ENCODE measurements at places on chromosomes 2 and 18. TPM values are rescaled to one million over a fixed set of nuclear protein-coding genes. Genes with fewer than 3 reads are reported as not detected.

The MC2R gene
- total RNA-seq: not detected

The BABAM2 gene
- total RNA-seq: 28.3 TPM

The ALPP gene
- not detected for total RNA-seq

The MAPRE2 gene
- total RNA-seq: 9.0 TPM

The STPG4 gene
- not detected for total RNA-seq

DNA sequence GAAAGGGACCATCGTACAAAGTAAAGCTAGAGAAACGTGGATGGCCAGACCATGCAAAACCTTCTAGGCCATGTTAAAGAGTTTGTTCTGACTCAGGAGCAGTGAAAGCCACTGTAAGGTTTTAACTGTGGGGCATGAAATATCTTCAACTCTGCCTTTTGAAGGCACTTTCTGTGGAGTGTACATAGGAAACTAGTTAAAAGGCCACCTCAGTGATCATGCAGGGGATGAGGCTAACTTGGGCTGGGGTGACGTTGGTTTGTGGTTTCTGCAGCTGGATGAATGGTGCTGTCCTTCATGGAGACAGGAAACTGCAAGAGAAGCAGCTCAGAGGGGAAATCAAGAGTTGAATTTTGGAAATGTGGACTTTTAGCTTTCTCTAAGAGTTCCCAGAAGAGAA lies 190.7 kb downstream of the CDCA7 start:
- no peak overlapping the region for H3K27ac ChIP-seq
- DNase-seq: no peak
- H3K27me3 ChIP-seq: no peaks in the 10 kb centered on the region
- H3K36me3 ChIP-seq: no peaks in the 10 kb centered on the region
- no peaks in the 10 kb centered on the region for H3K4me1 ChIP-seq

- no peaks in the 10 kb centered on the region for H3K4me1 ChIP-seq
- no peak overlapping the region for H3K4me3 ChIP-seq
- no peaks in the 10 kb centered on the region for H3K36me3 ChIP-seq
- no peaks in the 10 kb centered on the region for H3K27me3 ChIP-seq
- no peak overlapping the region for H3K27ac ChIP-seq
Measured at GRCh38 chr2:144904612-144905011, 384.7 kb upstream of the ZEB2 start.

- no peak overlapping the region for H3K27ac ChIP-seq
- H3K27me3 ChIP-seq: peaks cover 32% of the 10 kb centered on the region
- H3K36me3 ChIP-seq: no peaks in the 10 kb centered on the region
- H3K4me1 ChIP-seq: peaks cover 31% of the 10 kb centered on the region
Measured at GRCh38 chr2:241768850-241769249, 7.8 kb upstream of the GAL3ST2 start.
